Hematopoietic multipotent progenitor cell treated with erythropoietin and hydrocortisone succinate and interleukin-3 and kit ligand, for 4 days (in vitro differentiated cells): ENCODE measurements at places on chromosomes 1 and 21.

GRCh38 chr21:28614791-28615190 lies 377.9 kb downstream of the LTN1 start:
- DNase-seq: no peak

GRCh38 chr1:116711263-116711840 lies 42.9 kb upstream of the CD2 start:
- DNase-seq: peak; percentile 74

DNA sequence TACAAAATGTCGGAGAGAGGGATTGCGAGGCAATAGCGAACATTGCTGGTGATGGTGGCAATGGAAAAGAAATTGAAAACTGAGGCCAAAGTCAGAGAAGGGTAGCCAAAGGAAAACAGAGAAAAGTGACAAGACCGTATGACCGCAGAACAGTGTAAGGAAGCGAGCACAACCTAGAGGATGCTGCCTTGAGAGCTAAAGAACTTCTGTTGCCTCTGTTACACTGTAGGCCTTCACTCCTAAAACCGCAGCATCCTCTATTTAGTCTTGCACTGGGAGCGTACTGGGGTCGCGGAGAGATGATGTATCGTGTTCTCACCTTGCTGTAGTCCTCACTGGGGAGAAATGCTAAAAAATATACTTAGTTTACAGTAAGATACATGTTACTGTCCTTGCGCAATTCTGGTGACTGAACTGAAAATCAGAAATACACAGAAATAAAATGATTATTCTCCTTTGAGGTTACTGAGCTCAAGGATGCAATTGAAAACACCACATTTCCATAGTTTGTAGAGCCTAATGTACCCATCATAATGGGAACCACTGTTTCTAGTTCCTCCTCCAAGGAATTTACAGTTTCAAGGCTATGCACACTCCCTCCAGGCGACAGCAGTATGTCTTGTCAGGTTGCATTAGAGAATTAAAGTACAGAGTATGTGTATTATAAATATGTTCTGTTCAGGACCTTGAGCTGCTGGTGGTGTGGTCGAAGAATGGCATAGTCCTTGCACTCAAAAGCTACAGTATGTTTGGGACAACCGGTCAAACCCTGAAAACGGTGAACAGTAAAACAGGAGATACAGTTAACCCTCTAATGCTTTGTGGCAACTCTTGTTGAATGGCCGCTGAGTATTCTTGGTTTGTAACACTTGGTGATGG lies 1.3 kb downstream of the NEK7 start:
- peak; percentile 71 for DNase-seq

DNA sequence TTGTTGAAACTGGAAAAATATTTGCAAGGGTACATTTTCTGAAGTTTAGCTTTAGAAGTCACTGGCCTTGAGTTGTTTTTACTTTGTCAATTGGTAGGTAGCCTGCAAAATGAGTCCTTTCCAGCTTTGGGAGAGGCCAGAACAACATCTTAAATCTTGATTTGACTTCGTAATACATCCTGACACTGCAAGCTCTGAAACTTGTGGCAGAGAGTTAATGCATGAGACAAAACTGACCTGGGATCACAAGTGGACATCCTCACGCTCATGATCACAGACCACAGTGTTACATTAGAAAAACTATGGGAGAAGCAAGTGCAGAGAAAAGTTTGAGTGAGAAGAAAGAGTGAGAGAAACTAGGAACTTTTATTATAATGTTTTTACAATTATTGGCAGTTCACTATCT lies 550.9 kb downstream of the USP25 start:
- DNase-seq: no peak

- no peak for DNase-seq
Observed at GRCh38 chr1:229336345-229336744, 6.5 kb downstream of the CCSAP start.

- DNase-seq: no peak
Observed at GRCh38 chr1:85496941-85497582, 32.1 kb upstream of the DDAH1 start.

- DNase-seq: no peak
Observed at GRCh38 chr1:16918371-16918770, 3.4 kb upstream of the CROCC start.

DNA sequence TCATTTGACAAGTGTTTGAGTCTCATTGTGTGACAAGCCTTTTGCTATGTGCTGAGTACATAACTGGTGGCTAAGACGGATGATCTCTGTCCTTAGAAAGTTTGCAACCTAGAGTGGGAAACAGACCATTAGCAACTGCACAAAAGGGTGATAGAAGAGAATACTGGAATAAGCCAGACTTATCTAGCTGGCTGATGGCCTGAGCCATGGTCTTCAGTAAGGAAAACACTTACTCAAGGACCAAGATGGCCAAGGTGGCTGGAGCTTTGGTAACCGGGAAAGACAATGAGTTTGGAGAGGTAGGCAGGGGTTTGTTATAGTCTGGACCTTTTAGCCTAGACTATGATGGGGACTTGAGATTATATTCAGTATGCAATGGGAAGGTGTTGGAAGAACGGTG lies 1.6 kb upstream of the TAF12 start:
- no peak for DNase-seq

DNA sequence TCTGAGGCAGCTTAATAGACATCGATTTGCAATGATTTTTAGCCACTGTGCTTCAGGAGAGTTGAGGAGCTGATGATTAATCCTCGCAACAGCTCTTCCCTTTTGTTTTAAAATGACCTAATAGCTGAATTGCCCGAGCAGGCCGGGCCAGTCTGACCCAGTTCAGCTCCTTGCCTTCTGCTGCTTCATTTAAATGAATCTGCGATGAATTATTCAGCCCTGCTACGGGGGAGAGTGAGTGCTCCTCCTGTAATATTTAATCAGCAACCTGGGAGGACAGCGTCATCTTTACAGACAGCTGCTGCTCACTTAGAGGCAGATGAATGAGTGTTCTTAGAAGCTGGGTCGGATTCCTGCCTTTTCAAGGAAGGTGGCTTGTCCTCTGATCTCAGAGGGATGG lies 325.1 kb downstream of the CAMTA1 start:
- DNase-seq: no peak

DNA sequence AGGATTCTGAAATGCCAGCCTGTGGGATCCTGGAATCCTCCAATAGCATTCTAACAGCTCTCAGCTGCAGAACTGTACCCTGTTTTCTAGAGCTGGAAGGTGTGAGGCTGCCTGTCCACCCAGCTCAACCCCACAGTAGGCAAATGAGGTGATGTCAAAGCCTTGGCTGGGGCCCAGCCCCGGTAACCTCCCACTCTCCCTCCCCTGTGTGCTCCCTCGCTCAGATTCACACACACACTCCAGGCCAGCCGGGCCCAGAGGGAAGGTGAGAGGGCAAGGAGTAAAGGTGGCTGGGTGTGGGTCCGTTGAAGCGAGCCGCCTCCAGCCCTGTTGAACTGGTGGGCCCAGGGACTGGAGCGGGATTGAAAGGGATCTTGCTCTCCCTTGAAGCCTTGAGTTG lies at the start of gene BSND:
Gene BSND (plus strand): TSS at position 257 of the 400 bp plus-strand sequence. CDS start 254 bp downstream, outside the sequence.
- DNase-seq: no peak
